ENCODE measurements at places on chromosomes 2 and 18. TPM values are rescaled to one million over a fixed set of nuclear protein-coding genes. Genes with fewer than 3 reads are reported as not detected.

SULT1C4 gene
- 27.0 TPM for total RNA-seq

ZSWIM2 gene
- total RNA-seq = not detected

ELOA2 gene
- not detected for total RNA-seq

AQP12A gene
- not detected for total RNA-seq

AFF3 gene
- total RNA-seq = not detected

PAX8 gene
- under 0.01 TPM for total RNA-seq

CRYGB gene
- not detected for total RNA-seq

UGT1A3 gene
- total RNA-seq = not detected

KLHL29 gene
- 3.2 TPM for total RNA-seq

MEP1B gene
- total RNA-seq = not detected

ZNF385B gene
- not detected for total RNA-seq

CYBRD1 gene
- total RNA-seq = 14.0 TPM

UGT1A7 gene
- total RNA-seq = not detected

LDAH gene
- 17.9 TPM for total RNA-seq

DLX2 gene
- total RNA-seq = not detected

GDF7 gene
- total RNA-seq = 5.5 TPM

OR6B2 gene
- total RNA-seq = not detected

KIAA2012 gene
- not detected for total RNA-seq

RFX8 gene
- total RNA-seq = 3.6 TPM

CD207 gene
- 0.30 TPM for total RNA-seq

UGT1A8 gene
- total RNA-seq = not detected

CELF4 gene
- total RNA-seq = not detected

NYAP2 gene
- not detected for total RNA-seq

Measured in epithelial cell of umbilical artery (primary cell).